NCI-H69 (cell line): ENCODE measurements at places on chromosomes 5 and 9.
A peak's percentile ranks its signal among the peaks of the same experiment; 100 is the strongest.

DNA sequence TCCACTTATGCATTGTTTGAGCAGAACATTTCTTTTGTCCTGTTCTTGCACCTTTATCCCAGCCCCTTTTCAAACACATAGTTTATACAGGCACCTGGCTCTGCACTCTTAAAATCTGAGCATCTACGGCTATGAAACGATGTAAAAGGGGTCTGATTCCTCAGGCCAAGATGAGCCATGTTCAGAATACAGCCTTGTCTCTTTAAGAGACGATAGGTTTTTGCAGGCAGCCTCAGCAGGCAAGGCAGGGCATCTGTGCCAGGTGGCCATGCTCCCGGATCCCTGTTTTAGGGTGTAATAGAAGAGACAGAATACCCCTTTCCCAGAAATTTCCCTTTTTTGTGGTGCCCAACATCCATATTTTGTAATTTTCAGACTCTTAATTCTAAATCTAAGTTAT, 89.1 kb upstream of the NFIB start:
- peak; percentile 80 for DNase-seq

GRCh38 chr9:128863647-128864046, 18.1 kb downstream of the KYAT1 start:
- peak; percentile 61 for DNase-seq

DNA sequence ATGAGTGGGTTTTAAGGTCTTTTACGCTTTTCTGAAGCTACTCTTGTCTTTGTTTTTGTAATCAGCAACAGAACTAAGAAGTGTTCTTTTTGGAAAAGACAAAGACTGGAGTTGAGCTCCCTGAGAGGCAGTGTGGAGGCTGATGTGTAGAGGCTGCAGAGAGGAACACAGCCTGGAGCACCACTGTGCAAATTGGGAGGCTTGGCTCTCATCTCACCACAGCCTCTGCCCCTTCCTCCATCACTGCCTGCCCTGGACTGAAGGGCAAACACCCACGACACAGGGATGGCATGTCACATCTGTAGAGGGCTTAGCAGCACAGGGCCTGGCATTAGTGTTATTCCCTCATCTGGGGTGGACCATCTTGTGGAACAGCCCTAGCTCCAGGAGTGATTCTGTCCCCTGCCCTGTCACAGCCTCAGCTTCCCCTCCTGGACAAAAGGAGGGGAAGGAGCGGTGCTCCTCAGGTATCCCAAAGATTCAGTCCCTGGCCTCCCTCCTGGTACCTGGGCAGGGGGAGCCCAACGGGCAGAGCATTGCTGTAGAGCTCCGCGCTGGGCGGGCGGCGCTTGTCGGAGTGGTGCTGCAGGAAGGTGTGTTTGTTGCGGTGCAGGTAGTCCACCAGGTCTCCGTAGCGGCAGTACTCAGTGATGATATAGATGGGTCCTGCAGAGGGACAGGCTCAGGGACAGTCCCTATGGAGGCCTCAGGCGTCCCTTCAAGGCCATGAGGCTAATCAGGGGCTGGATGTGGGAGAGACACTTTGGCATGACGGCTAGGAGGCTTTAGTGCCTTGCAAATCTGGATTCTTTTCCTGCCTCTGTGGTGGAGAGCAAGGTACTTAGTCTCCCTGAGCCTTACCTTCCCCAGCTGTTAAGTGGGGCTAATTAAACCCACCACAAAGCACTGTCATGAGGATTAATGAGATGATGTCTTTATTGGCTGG, 32.8 kb downstream of the PDGFRB start:
- no peak for DNase-seq

DNA sequence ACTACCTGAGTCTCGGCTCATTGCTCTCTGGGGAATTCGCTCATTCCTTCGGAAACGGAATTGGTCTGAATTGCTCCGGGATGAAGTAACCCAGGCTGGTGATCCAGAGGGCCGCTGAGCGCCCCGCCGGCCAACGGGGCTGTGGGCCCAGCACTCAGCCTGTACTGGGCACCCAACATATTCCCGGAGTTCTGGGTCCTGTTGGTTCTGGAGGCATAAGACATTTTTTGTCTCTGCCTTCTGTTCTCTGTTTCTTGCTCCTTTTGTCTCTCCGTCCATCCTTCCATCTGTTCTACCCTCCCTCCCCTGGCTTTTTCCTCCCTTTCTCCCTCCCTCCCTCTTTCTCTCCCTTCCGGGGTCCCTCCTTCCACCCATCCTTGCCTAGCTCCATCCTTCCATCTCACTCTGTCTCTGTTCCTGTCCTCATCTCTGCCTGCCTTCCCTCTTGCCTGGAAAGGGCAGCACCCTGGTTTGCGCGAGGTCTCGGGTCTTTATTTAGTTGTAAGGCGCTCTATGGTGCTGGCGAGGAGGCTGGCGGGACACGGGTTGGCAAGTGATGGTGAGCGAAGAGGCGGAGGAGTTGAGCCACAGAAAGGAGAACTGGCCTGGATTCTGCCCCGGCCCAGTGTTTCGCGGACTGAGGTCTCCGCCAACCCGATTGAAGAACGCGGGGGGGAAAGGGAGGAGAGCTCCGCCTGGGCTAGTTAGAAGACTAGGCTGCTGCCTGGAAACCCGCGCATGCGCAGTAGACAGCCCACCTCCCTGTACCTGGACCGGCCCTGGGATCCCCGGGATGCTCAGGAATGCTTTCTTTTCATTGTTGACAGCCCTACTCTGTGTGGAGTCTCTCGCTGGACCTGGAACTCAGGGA, 1468.0 kb downstream of the FOXD4L5 start:
- DNase-seq: no peak

DNA sequence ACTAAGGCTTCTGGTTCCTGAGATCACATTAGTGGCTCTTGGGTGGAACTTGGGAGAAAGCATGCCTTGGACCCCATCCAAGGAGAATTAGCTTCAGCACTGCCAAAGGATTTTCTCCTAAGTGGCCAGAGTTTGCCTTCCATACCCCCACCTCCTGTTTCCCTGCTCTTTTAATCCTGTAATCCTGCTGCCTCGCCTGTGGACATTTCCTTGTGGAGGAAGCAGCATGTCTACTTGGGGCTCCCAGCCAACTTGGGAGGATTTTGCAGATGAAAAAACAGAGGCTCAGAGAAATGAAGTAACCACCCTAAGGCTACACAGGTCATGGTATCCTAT, 1.6 kb downstream of the ARSI start:
- peak; percentile 17 for DNase-seq

DNA sequence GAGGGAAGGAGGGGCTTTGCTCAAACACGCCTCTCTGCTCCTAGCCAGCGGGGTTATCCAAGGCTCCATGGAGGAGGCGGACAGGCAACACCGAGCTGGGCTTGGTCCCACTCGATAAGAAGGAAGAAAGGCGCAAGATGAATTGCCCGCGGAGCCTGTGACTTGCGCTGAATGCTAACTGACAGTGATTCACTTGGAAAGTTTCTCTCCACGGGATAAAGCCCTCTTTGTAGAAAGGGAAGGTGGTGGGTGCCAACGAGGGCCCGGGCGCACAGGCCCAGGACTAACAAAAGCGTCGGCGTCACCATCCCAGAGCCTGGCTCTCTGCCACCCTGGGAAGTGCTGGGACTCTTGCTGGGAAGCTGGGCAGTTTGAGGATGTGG, 76.0 kb downstream of the VAV2 start:
- DNase-seq: peak; percentile 13

GRCh38 chr9:77502568-77502967, 145.6 kb downstream of the GNA14 start:
- no peak for DNase-seq

- DNase-seq: no peak
Observed at GRCh38 chr9:98607152-98607551, 101.6 kb downstream of the GABBR2 start.

DNA sequence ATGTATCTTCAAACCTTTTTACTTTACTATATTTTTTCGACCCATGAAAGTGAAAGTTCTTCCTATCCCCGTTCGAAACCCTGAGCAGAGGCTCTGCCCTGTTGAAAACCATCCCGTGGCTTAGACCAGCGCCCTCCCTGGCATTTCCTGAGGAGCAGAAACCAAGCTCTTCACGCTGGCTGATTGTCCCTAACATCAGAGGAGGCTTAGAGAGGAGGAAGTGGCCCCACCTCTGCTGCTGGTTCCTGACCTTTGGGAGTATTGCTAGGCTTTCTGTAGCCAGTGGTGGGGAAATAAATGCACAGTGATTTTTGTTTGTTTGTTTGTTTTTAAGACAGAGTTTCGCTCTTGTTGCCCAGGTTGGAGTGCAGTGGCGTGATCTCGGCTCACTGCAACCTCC, 4.2 kb upstream of the PTGES start:
- DNase-seq: no peak

- DNase-seq: no peak
Observed at GRCh38 chr5:18299166-18299565, 664.9 kb downstream of the TAF11L14 start.

- DNase-seq: no peak
Observed at GRCh38 chr5:157290981-157291711, 25.2 kb downstream of the CYFIP2 start.

GRCh38 chr9:109416135-109416706, 81.9 kb downstream of the PTPN3 start:
- no peak for DNase-seq

- no peak for DNase-seq
Observed at GRCh38 chr5:161306351-161306995, 240.1 kb downstream of the GABRB2 start.

DNA sequence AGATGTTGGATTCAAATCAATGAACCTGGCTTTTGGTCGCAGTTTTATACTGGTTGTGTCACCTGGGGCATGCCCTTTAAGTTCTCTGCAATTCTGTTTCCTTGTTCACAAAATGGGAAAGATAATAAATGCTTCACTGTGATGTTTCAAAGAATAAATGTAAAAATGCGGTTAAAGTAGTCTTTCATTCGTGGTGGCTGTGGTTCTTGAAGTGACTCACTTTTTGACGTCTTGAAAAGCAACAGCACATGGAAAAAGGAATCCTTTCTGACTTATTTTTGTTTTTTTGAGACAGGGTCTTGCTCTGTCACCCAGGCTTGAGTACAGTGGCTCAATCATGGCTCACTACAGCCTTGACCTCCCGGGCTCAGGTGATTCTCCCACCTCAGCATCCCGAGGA, 88.4 kb upstream of the SLIT3 start:
- DNase-seq: no peak

DNA sequence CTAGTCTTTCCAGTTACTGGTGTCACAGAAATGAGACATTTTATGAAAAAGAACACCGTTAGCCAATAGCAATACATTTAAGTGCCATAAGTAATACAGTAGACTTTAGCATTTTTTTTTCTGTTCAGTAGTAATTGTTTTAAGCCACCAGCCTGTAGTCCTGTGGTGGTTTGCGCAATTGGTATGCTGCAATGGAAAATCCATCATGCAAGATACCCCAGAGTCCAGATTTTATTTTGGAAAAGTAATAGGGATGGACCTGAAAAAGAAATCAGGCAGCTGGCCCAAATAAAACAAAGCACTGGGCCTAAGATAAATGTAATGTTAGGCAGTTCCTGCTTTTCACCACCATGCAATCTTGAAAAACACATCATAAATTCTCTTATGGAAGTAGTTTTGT, 94.6 kb upstream of the RASGRF2 start:
- no peak for DNase-seq
